ENCODE measurements at places on chromosomes 2 and 18.

GRCh38 chr2:120421830-120422175 is 75.9 kb downstream of the INHBB start:
- DNase-seq: no peak

GRCh38 chr2:205903549-205904129 is 182.3 kb downstream of the INO80D start:
- peak; percentile 16 for DNase-seq

- DNase-seq: no peak
Measured at GRCh38 chr18:37563931-37564392, 1.6 kb downstream of the CELF4 start.

- DNase-seq: no peak
Measured at GRCh38 chr2:11761259-11761658, 14.8 kb downstream of the LPIN1 start.

GRCh38 chr2:78701546-78701945 is 324.0 kb upstream of the REG3G start:
- DNase-seq: no peak

GRCh38 chr2:236691799-236692167 is 122.2 kb downstream of the ACKR3 start:
- no peak for DNase-seq

GRCh38 chr2:165007161-165007744 is 51.9 kb upstream of the SLC38A11 start:
- DNase-seq: no peak

- DNase-seq: no peak
Measured at GRCh38 chr18:64332835-64333234, 183.9 kb upstream of the LINC00305 start.

GRCh38 chr2:28004086-28004485 is 113.6 kb downstream of the BABAM2 start:
- no peak for DNase-seq

DNA sequence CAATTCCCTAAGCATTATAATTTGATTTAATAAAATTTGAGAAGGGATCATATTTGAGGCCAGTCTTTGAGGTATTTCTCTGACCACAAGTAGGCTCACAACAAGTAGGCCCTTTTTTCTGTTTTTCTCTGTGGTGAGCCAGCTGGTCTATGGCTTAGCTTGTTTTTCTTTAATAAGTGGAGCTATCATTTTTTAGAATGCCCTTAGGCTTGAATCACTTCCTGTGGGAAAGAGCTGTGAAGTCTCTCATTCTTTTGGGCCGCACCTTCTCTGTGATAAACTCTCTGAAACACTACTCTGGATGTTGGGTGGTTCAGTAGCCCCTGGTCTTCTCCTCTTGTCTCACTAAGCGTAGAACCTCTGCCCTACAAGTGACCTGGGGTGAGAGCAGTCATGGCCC is 235.9 kb downstream of the SUCLG1 start:
- DNase-seq: no peak

DNA sequence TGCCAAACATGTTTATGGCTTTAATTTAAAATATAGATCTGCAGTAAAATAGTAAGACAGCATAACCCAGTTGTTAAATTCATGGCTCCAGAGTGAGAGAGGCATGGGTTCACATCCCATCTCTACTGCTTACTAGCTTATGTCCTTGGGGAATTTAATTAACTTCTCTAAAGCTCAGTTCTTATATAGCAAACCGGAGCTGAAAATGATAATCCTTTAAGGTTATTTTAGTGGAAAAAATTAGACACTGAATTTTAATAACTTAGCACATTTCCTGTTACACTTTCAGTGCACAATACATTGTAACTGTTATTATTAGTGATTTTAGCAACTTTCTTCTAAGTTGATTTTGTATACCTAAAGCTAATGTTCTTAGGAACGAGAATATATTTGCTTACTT is 14.8 kb downstream of the SCN9A start:
- DNase-seq: no peak

GRCh38 chr18:78821396-78821795 is 158.2 kb upstream of the SALL3 start:
- no peak for DNase-seq

DNA sequence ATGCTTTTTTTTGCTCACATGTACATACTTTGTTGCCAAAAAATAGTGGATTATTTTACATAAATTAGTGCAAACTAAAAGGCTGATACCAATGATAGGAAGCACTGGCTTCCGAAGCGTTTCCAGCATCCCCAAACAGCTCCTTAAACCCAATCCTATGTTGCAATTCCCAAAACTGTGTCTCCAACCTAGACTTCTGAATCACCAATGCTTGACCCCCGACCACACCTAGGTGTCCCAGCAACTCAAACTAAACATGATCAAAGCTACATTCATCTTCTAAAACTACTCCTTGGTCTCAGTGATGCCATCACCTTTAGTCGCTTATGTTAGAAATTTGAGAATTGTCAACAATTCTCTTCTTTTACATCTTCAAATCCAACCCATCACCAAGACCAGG is 13.4 kb downstream of the ATP8B1 start:
- no peak for DNase-seq

DNA sequence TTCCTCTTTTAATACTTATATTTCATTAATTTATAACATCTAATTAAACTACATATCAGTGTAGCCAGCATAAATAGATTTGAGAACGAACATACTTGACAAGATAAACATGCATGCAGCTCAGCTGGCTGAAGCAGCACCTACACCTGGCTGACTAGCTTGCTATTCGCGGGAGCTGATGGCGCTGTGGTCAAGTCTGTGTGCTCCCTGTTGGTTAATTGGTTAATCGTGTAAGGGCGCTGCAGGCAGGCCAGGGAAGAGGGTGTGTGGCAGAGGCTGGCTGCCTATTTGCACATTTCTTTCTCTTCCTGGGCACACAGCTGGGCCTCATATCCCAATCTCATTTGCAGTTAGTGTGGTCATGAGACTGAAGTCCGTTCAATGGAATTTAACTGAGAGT is 14.5 kb upstream of the VWA3B start:
- DNase-seq: no peak

- no peak for DNase-seq
Measured at GRCh38 chr2:241003369-241003768, 5.0 kb downstream of the SNED1 start.

DNA sequence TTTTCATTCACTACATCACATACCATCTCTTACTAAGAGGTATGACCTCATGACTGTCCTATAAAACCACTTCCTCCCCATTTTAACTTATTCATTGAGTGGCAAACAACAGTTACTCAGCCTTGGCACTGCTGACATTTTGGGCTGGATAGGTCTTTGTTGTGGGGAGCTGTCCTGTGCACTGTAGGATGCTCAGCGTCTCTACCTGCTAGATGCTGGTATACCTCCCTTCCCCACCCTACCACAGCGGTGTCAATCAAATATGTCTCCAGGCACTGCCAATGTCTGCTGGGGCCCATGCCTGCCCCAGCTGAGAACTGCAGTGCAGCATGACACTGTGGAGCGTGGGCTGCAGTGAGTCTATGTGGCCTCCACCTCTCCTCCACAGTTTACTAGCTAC is 76.3 kb upstream of the MGAT4A start:
- DNase-seq: no peak

DNA sequence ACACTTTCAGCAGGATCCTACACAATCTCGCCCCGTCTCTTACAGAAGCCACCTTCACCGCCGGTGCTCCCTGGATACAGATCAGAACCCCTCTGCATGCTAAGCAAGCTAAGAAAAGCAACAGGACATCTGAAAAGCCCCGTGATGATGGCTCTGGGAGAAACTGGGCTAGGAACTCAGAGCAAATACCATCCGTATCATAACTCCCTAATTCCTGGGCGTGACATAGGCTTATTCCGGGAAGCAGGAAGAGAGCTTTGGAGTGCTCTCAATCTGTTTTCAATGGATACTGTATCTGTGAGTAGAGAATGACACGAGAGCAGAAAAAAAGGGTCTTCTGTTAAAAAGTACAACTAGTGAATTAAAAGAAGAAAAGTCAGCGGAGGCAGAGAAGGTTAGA is 121.6 kb downstream of the SPP2 start:
- DNase-seq: no peak

DNA sequence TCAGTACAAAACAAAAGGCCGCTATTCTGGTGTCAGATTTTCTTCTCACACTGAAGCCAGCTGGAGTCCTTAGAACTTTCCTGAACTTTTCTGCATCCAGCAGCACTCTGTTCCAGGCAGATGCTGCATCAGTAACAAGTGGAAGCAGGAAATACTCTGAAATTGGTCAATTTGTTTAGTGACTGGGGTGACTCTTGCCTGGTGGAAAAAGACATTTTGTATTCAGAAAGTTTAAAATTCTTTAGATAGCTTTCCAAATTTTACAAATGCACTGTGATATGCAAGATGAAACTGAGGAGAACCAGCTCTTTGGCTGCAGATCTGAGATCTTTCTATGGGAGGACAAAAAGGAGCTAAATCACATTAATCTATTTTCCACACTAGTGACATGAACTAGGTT is 385.7 kb downstream of the NRXN1 start:
- no peak for DNase-seq

DNA sequence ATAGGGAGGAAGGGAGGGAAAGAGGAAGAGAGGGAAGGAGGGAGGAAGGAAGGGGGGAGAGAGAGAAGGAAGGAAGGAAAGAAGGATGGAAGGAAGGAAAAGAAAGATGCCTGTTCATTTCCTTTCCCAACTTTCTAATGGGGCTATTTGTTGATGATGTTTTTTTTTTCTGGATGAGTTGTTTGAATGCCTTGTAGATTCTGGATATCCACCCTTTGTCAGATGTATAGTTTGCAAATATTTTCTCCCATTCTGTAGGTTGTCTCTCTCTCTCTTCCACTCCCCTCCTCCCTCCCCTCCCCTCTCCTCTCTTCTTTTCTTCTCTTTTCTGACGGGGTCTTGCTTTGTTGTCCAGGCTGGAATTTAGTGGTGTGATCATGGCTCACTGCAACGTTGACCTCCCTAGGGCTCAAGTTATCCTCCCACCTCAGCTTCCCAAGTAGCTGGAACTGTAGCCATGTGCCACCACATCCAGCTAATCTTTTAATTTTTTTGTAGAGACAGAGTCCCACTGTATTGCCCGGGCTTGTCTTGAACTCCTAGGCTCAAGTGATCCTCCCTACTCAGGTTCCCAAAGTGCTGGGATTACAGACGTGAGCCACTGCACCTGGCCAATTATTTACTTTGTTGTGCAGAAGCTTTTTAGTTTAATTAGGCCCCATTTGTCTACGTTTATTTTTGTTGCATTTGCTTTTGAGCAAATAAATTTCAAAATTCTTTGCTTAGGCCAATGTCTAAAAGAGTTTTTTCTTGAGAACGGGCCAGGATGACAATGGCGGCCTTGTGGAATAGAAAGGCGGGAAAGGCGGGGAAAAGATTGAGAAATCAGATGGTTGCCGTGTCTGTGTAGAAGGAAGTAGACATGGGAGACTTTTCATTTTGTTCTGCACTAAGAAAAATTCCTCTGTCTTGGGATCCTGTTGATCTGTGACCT is 57.3 kb upstream of the FAM117B start:
- no peak for DNase-seq

DNA sequence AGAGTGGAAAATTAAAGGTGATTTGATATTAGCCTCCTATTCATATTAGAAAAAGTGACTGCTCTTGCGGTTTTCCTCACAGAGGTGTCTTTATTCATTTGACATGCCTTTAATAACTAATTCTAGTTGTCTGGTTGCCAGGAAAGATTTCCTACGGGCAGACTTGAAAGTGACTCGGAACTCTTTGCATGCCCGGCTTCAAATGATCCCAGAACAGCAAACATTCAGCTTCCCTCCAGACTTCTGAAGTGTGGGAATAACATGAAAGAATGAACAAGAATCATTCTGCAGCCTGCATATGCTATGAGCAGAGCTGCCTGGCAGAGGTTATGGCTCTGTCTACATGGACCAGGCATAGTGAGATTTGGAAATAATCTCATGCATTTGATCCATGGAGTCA is 89.6 kb upstream of the PKDCC start:
- no peak for DNase-seq

DNA sequence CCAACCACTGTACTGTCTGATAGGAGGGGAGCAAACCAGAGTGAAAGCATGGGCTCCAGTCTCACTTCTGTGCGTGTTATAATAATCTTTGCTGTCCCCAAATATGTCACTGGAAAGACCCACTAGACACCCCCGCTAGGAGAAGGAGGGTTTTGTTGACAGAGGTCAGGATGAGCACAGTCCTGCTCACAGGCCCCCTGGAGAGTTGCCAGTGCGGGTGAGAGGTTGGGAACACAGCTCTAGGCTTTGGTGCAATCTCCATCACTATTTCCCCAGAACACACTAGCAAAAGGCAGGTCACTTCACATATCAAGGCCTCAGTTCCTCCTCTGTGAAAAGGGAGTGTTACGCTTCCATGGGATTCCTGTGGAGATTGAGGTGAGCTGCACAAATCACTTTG is 9.7 kb downstream of the XDH start:
- no peak for DNase-seq

DNA sequence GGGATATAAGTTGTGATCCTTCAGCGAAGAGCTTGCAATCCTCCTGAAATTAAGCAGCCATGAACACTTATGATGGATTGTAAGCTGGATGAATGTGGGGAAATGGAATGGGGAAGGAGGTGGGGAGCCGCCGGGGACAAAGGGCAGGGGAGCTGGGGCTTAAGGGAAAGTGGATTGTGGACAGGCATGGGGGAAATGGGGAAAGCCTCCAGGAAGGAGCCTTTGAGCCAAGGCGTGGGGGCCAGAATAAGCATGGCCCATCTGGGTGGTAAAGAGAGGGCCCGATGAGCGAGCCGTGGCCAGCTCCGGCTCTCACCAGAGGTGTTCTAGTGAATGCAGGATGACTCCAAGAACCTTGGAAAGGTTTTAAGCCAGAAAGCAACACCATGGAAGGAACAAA is 124.0 kb downstream of the SMAD7 start:
- no peak for DNase-seq

- no peak for DNase-seq
Measured at GRCh38 chr18:60445341-60445740, 72.8 kb upstream of the MC4R start.

GRCh38 chr18:39840406-39840805 is 2114.6 kb upstream of the PIK3C3 start:
- DNase-seq: no peak

GRCh38 chr2:221969830-221970144 is 329.0 kb downstream of the PAX3 start:
- DNase-seq: no peak

DNA sequence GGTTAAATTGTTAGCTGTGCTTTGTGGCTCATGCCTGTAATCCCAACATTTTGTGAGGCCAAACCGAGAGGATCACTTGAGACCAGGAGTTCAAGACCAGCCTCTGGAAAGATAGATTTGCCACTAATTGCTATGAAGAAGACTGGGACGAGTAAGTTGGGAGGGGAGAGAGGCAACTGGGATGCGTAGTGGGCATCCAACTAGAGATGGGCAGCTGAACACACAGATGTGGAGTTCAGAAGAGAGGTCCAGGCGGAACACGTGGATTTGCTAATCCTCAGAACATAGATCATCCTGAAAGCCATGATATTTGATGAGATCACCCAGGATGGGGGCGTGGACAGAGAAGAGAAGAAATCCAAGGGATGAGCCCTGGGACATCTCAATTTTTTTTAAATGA is 48.7 kb downstream of the CYP26B1 start:
- DNase-seq: no peak

All from HL-60 (cell line).